Activated CD8-positive, alpha-beta memory T cell treated with anti-CD3 and anti-CD28 coated beads, Interleukin-2, amount 10 ng/mL, durations not matched to agents 7 days and 5 days (primary cell): ENCODE measurements at places on chromosomes 12 and 14.

GRCh38 chr12:29334937-29335336, 46.0 kb downstream of the ERGIC2 start:
- no peaks in the 10 kb centered on the region for H3K4me1 ChIP-seq
- peaks cover 6% of the 10 kb centered on the region for H3K36me3 ChIP-seq

DNA sequence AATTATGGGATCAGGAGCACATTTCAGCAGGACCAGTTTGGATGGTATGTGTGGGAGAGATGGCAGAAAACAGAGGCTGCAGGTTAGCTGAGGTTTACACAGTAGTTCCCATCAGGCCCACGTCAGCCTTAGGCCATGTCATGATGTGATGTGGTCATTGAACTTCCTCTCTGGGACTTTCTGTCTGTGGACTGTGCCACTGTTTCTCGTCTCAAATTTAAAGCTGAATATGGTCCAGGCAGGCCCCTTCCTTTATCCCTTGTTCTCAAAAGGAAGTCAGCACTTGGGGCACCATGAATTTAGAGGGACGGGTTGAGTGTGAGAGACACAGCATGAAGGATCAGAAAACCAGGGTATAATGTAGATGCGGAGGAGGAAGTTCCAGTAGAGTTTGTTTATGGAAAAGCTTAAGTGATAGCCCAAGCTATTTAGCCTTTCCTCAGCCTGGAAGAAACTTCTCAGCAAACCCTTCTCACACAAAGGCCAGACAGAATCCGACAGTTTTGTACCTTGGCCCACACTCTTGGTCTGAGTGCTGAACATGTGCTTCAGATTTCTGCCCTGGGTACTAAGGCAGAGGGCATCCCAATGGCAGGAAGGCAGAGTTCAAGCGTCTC, 3.6 kb upstream of the IGFBP6 start:
- H3K4me1 ChIP-seq = peaks cover 26% of the 10 kb centered on the region
- DNase-seq = no peak
- no peak overlapping the region for H3K4me3 ChIP-seq

GRCh38 chr12:5565933-5566599, 134.2 kb downstream of the NTF3 start:
- no peak for DNase-seq
- H3K36me3 ChIP-seq = no peaks in the 10 kb centered on the region
- H3K4me3 ChIP-seq = no peak overlapping the region
- no peaks in the 10 kb centered on the region for H3K4me1 ChIP-seq

GRCh38 chr12:46773586-46774321, 52.0 kb downstream of the SLC38A4 start:
- peaks cover 17% of the 10 kb centered on the region for H3K27me3 ChIP-seq
- H3K4me1 ChIP-seq = no peaks in the 10 kb centered on the region
- no peak for DNase-seq
- no peak overlapping the region for H3K4me3 ChIP-seq

DNA sequence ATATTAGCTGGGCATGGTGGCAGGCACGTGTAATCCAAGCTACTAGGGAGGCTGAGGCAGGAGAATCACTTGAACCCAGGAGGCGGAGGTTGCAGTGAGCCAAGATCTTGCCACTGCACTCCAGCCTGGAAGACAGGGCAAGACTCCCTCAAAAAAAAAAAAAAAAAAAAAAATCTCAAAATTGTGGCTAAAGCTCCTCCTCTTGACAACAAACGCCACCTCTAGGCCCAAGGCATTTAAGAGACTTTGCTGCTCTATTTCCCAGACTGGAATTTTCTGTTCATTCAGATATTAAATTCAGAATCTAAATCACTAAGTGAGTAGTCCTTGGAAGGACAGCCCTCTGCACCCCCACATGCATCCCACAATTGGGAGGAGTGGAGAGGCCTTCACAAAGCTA, 1.4 kb downstream of the ZFYVE1 start:
- H3K4me3 ChIP-seq = no peak overlapping the region
- H3K27me3 ChIP-seq = no peaks in the 10 kb centered on the region

DNA sequence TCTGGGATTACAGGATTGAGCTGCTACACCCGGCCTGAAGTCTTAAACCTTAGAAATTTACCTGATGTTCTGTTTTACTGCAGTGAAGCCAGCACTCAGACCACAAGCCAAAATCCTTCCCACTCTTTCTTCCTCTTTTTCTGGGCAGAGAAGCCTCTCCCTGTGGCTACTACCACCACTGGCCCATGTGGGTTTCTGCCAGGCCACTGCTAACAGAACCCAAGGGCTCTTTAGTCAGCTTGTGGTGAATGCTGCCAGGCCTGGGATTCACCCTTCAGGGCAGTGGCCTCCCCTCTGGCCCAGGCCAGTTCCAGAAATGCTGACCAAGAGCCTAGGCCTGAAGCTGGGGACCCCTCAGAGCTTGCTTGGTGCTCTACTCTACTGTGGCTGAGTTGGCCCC, 35.3 kb downstream of the GAS2L3 start:
- H3K4me1 ChIP-seq = no peaks in the 10 kb centered on the region
- no peak for DNase-seq
- H3K36me3 ChIP-seq = no peaks in the 10 kb centered on the region
- H3K4me3 ChIP-seq = no peak overlapping the region

GRCh38 chr12:31887109-31887811, 72.0 kb upstream of the RESF1 start:
- H3K27ac ChIP-seq = peak overlapping the region; percentile 1
- peaks cover 64% of the 10 kb centered on the region for H3K36me3 ChIP-seq
- H3K4me3 ChIP-seq = no peak overlapping the region
- H3K4me1 ChIP-seq = peaks cover 34% of the 10 kb centered on the region
- DNase-seq = no peak

DNA sequence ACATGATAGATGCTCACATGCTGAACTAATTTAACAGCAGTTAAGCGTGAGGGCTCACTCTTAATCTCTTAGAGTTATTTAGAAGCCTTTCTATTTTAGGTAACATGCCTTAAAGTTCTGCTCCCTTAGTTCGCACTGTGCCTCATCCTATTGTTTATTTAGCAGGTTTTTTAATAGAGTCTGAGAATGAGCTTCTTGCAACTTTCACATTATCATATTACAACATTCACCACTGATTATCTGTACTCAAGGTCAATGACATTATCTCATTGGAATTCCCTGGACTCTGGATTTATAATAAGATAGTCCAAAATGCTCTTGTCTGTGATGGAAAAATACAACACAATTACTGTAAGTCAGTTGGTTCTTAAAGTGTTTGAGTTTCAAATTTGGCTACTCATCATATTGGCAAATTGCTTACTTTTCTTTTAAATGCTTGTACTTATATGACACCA, 183.6 kb upstream of the SLC38A2 start:
- H3K4me1 ChIP-seq = peaks cover 7% of the 10 kb centered on the region
- no peak for DNase-seq
- H3K27me3 ChIP-seq = no peaks in the 10 kb centered on the region
- H3K36me3 ChIP-seq = peaks cover 18% of the 10 kb centered on the region
- no peak overlapping the region for H3K27ac ChIP-seq
